ENCODE measurements at places on chromosomes 13 and 19.

GRCh38 chr19:5042556-5042955 is 73.6 kb downstream of the KDM4B start:
- no peak for DNase-seq

DNA sequence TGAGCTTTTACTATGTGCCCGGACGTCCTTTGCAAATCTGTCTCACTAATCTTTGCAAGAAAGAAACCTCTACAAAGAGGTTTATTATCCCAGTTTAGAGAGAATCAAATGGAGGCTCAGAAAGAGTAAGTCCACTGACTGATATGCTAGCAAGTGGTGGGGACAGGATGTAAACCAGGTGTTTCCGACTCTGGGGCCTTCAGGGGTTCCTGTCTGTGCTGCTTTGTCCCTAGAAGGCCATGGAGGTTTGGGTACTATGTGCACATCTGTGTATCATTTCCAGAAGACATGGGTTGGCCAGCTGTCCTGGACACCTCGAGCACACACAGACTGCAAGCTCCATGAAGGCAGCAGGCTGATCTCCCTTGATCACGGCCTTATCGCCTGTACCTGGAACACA is 1.2 kb upstream of the KPTN start:
- DNase-seq = no peak

DNA sequence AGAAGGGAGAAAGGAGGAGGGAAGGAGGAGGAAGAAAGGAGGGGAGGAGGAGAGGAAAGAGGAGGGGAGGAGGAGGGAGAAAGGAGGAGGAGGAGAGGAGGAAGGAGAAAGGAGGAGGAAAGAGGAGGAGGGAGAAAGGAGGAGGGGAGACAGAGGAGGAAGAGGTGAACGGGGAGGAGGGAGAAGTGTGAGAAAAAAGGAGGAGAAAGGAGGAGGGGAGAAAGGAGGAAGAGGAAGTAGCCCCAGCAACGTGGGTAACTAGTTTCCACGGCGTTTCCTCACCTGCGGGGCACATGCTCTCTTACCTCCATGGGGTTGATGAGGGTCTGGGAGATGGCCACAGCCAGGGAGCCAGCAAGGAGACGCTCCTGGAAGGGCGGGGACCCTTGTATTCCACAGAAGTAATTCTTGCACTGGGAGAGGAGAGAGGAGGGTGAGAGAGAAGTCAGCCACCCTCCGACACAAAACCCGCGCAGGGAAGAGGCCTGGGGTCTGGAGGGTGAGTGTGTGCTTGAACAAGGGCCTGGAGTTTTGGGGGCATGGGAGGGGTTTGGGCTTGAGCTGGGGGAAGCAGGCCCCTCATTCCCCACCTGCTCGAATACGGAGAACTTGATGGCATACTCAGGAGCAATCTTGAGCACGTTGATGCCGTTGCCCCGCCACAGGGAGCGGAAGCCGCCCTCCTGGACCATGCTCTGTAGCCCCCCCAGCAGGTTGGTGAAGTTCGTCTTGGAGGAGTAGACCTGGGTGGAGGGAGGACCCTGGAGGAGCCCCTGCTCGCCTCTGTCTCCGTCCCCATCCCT is 3.9 kb downstream of the SLC25A41 start:
- DNase-seq = no peak

DNA sequence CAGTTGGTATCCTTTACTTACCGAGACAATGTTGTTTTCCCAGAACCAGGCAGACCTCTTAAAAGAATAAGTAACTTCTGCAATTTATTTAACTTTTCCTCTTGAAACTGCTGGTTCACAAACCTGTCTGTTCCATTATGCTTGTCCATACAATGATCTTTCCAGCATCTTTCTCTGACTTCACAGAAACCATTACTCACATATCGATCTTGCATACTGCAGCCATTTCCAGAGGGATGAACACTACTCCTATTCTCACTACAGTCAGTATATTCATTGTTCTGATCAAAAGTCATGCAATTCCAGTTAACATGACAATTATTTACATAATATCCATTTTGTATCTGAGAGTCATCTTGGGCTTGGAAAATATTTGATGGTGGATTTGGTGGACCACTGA is 2.8 kb downstream of the N4BP2L2 start:
- DNase-seq = no peak

DNA sequence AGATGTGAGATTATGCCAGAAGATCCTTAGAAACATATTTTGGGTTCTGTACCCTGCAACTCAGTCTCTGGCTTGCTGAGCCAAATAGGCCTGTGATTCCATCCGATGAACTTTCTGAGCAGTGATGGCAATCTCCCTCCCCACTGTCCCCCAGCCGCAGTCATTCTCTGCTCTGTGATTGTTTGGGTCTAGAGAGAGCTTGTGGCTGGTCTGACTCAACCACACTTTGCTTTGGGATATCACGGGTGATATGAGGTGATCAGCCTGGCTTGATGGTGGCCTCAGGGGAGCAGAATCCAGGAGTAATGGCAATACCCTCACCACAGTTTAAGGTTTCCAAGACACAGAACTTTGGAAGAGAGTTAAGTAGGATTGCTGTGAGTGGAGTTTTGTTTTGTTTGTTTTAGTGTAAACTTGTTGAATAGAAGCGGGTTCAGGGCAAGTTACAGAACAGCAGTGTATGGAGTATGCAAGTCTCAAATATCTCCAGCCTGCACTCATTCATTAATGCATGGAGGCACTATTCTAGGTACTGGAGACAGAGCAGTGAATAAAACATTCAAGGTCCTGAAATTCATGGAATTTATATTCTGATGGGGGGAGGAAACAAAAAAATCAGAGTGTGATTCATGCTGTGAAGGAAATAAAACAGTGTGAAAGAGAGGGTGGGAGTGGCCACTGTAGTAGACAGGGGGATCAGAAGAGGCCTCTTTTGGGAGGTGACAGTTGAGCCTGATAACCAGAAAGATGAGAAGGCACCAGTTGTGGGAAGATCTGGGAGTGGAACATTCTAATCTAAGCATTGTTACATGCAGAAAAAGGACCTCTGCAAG is 5.3 kb downstream of the SAMD4B start:
- no peak for DNase-seq

- DNase-seq = no peak
Measured at GRCh38 chr19:34596115-34596514, 80.8 kb downstream of the SCGB2B2 start.

- no peak for DNase-seq
Measured at GRCh38 chr13:26222520-26223046, 469 bp upstream of the RNF6 start.

GRCh38 chr19:54696117-54696548 is 28.1 kb upstream of the KIR3DL3 start:
- no peak for DNase-seq

- DNase-seq = no peak
Measured at GRCh38 chr13:52845766-52846566, 2.5 kb downstream of the PCDH8 start.

DNA sequence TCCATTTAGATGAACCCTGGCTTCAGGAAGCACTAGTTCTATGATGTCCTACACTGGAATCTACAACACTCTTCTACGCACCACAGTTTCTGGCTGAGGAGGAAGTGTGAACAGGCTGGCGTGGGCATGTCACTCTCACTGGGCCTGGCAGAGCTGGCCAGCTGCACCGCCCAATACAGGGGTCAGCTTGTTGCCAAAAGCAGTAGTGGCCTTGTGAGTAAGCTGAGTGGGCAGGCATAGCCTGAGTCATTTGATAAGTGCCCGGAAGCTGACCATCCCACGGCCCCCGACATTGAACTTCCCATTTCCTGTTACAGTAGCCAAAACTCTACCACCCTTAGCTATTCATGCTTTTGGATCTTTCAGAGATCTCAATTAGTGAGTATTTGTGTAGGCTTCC is 240.9 kb upstream of the SERP2 start:
- DNase-seq = no peak

DNA sequence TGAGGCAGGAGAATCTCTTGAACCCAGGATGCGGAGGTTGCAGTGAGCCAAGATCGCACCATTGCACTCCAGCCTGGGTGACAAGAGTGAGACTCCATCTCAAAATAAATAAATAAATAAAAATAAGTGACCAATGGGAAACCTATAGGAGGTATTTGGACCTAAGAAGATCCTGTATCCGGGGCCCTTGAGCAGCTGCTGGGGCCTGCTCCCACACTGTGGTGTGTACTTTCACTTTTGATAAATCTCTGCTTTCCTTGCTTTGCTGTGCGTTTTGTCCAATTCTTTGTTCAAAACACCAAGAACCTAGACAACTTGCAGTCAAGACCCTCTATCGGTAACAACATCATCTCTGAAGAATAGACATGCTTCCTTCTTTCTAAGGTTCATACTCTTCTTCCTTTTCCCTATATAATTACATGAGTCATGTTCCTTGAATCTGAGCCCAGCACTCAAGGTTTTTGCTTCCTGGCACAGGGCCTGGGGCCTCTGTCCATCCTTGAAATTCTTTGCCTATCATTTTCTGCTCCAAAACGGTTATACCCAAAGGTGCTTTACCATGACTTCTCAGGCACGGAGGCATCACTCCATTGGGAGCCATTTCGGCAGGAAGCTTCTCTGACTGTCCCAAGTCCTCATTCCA is 14.2 kb upstream of the PNMA8C start:
- no peak for DNase-seq

DNA sequence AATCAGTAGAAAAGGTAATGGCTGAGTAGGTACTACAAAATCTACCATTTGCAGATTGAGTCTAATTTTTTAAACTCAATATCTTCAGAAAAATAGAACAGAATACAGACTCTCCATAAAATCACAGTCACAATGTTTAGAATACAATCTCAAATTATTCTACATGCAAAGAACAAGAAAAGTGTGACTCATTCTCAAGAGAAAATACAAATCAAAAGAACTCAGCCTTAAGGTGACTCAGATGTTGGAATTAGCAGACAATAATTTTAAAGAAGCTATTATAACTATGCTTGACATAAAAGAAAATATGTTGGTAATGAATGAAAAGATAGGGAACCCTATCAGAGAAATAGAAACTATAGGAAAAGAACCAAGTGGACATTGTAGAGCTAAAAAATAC is 78.9 kb downstream of the RXFP2 start:
- no peak for DNase-seq

- DNase-seq = no peak
Measured at GRCh38 chr13:44011036-44011435, 131.3 kb downstream of the LACC1 start.

- no peak for DNase-seq
Measured at GRCh38 chr13:93915269-93915809, 564.1 kb downstream of the DCT start.

- DNase-seq = no peak
Measured at GRCh38 chr13:99383946-99384345, 76.7 kb upstream of the GPR183 start.

- no peak for DNase-seq
Measured at GRCh38 chr19:56314018-56314380, 640 bp downstream of the ZSCAN5A start.

GRCh38 chr13:28751175-28751960 is 32.6 kb upstream of the SLC46A3 start:
- DNase-seq = no peak

DNA sequence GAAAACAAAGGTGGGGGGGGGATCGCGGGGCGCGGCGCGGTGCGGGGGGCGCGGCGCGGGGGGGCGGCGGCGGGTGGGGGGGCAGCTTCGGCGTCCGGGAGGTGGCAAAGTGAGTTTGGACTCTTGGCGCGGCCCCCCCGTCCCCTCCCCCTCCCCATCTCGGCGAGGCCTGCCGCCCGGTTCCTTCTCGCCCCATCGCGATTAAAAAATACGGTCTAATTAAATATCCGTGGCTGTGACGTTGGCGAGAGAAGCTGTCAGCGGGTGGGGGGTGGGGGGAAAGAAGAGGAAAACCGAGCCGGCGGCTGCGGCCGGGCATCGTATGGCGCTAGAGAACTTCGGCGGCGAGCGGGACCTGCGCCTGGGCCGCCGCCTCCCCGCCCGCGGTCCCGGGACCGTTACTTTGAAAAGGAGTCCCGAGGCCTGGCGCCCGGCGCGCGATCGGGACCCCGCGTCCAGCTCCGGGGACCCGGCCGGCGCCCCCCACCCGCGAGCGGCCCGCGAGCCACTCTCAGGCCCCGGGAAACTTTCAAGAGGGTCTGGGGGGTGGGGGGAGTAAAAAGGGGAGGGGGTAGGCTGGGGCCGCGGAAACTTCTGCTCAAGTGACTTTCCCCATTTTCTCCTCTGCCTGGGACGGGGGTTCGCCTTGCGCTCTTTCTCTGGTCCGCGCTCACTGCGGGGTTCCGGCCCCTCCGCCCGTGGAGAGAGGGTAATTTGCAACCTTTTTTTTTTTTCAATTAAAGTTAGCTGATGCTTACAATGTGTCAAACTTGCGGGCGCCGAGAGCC is 146.3 kb upstream of the ZNF536 start:
- no peak for DNase-seq

DNA sequence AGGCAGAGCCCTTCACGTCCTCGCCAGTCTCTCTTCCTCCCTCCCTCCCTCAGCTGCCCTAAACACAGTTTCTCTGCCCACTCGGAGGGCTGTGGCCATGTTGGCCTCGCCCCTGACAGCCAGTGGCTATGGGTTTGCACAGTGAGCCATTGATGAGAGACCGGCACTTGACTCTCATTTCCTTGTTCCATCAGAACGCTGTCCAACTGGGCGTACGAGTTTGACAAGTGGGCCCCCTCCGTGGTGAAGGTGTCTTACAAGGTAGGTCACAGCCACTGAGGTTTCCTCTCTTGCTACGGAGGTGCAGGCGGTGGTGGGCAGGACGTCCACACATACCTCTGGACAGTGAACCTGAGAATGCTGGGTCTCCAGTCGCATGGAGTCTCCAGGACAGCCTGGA is 57.9 kb downstream of the SMARCA4 start:
- DNase-seq = no peak

DNA sequence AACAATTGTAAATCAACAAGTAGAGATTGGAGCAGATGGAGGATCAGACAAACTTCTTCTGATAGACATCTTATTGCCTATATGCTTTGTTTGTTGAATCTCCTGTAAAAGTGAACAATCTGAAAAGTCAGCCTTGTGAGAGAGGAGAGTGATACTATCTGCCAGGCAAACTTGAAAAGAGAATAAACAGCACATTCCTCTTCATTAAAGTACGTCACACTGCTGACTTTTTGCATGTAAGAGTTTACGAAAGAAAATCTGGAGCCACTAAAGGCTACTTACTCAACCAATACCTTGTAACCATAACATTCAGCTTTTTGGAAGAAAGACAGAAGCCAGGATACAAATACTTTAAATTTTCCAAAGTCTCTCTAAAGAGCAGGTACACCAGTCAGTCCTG is 42.5 kb downstream of the EDNRB start:
- no peak for DNase-seq

DNA sequence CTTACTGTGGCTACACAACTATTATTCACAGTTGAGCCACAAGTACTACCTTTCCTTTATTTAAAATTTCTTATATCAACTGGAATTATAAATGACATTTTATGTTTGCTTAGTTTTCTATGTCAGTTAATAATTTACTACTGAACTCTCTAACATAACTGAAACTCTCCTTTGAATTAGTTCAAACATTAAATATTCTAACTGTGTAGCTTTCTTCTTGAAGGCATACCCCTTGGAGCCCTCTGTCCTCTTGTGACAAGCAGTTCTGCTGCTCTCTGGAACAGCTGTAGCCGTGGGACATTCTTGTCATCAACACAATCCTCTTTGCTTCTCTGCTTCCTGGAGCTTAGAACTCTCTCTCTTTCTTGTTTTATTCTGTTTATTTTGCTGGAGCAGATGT is 244.8 kb downstream of the NHLRC3 start:
- no peak for DNase-seq

Data from GM12891 (cell line).